ENCODE measurements at places on chromosomes 2 and 18.

DNA sequence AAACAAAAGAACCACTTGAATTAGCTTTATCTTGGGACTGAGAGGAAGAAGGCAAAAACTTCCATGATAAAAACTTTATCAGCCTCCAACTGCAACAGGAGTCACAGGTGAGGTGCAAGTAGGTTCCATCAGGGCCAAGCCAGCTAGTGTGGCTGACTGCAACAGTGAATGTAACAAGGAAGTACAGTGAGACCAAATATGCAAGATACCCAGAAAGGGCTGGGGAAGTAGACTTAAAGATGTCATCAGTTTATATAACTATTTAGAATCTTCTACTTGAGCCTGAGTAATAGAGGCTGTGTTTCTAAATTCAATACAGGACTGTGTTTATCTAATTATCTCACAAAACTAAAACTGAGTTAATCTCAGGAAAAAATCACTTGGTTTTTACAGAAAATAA, 14.8 kb downstream of the PLEKHM3 start:
- no peak for DNase-seq

- DNase-seq, result no peak
Observed at GRCh38 chr18:54250846-54251261, 18.5 kb upstream of the POLI start.

DNA sequence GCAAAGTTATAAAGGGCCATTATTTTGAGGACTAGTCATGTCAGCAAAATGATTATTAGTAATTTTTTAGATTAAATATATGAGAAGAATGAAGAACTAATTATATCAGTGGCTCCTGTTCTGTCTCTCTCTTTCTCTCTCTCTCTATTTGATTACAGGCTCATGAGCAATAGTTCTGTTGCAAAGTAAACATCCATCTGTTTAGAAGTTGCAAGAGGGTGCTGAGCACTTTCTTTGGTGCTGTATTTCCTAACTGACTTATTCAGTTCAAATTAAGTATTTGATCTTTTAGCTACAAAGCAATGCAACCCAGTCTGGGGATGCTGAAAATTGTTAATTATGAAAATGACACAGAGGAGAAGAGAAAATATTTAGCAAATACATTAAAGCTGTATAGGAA, 408.1 kb upstream of the UBE2E3 start:
- DNase-seq, result no peak

- DNase-seq, result no peak
Observed at GRCh38 chr18:13211534-13211933, 7.0 kb upstream of the LDLRAD4 start.

- no peak for DNase-seq
Observed at GRCh38 chr18:76604935-76605240, 109.8 kb upstream of the ZNF516 start.

DNA sequence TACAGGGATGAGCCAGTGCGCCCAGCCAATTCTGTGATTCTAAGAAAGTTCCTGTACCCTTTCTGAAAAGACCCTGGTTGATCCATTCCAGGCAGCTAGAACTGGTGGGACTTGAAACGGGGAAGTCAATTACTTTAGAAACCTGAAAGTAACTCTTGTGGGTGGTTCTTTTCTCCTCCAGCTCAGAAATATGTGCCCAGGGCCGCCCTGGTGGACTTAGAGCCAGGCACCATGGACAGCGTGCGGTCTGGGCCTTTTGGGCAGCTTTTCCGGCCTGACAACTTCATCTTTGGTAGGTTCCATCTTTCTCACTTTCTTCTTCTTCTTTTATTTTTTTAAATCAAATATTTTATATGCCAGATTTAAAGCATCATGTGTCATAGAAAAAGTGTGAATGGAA, 2.7 kb downstream of the TUBB6 start:
- no peak for DNase-seq

- no peak for DNase-seq
Observed at GRCh38 chr2:200226451-200227426, 79.8 kb upstream of the SPATS2L start.

DNA sequence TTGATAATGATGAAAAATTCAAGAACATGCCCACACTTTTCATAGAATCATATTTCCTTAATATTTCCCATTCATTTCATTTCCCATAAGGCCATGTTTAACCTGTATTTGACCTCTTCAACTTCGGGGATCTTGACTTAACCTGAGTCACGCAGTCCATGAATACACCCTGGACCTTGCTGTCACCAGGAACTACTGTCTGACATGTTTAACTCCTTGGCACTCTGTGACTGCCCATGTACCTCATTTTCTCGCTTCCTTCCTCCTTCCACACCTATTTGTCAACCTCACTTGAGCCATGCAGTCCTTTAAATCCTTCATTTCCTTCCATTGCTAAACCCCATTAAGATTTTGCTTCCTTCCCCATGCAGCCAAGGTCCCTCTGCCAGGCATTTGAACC, 16.3 kb downstream of the ABCB11 start:
- no peak for DNase-seq

- DNase-seq, result no peak
Observed at GRCh38 chr18:80227472-80227871, 19.8 kb downstream of the PARD6G start.

GRCh38 chr18:35267161-35267651, 22.8 kb downstream of the ZSCAN30 start:
- DNase-seq, result no peak

DNA sequence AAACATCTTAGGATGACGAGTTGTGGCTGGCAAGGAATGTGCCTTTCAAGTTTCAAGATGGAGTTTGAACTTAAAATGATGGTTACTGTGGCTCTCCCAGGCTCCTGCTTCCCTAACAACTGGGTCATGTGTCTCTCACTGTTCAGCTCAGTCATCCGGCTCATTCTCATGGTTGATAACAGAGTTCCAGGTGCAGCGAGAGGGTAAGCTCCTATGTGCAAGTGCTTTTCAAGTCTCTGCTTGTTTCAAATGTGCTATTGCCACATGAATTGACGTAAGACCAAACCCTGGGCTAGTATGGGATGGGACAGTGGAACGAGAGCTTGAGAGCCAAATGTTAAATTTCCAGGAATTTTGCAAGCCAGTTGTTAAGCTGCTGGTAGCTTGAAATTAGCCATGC, 19.5 kb upstream of the PUM2 start:
- DNase-seq, result no peak

DNA sequence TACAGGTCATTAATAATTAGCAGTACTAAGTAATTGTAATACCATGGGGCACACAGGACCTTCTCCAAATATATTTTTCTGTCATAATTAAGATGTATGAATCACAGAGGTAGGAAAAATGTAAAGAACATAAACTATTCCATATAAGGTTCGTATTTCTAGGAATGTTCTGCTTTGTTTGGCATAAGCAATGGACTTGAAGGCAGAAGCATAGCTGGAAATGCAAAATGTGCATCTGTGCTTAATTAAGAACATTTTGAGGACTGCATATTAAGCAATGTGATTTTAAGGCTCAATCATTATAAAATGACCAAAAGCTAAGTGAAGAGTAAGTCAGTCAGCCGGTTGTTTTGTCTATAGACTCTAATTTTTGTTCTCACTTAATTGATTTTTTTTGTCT, 123.2 kb downstream of the RBM43 start:
- no peak for DNase-seq

DNA sequence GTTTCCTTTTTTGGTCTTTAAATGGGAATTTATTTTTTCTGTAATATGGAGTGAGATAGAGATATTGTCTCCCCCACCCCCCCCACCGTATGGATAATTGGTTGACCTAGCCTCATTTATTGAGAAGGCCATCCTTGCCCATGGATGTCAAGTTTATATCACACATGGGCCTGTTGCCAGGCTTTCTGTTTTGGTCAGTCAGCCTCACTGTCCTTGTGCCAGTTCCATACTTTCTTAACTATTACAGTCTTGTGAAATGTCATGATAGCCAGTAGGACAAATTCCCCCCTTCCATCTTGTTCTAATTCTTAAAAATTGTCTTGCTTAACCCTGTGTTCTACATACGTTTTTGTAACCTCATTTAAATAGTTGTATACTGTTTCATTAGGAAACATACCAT, 12.5 kb downstream of the BABAM2 start:
- DNase-seq, result no peak

DNA sequence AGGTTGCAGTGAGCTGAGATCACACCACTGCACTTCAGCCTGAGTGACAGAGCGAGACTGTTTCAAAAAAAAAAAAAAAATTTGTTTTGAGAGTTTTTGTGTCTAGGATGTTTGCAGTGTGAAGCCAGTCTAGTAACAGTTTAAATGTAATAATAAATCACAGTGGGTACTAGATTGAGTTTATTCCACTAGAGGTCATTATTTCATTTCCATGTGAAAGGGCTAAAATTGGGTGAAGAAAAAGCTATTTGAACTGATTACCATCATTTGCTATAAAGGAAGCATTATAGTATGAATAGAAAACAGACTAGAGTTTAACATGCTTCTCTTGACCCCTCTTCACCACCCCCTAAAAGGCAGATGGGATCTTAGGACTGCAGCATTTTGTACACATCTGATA, 20.3 kb downstream of the SNRPD1 start:
- no peak for DNase-seq

- no peak for DNase-seq
Observed at GRCh38 chr18:41933778-41934177, 21.3 kb upstream of the PIK3C3 start.

DNA sequence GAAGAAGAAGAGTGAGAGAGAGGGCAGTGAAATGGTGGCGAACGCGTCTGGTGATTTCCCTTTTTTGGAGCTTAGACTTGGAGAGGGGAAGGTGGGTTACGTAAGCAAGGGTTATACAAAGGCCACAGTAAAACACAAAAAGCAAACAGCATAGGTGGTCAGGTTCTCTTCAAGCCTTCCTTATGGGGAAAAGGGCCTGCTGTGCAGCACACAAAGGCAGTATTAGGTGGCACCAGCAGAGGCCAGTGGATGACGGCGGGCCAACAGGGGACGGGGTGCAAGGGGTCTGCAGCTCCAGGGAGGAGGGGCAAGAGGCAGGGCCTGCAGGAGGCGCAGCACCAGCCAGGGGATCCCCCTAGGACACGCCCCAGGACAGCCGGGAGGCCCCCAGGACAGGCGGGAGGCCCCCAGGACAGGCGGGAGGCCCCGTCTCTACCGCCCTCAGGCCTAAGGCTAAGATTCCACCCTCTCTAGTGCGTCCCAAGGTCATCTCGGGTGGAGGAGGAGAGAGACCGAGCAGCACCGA, 32.6 kb upstream of the NPC1 start:
- no peak for DNase-seq

DNA sequence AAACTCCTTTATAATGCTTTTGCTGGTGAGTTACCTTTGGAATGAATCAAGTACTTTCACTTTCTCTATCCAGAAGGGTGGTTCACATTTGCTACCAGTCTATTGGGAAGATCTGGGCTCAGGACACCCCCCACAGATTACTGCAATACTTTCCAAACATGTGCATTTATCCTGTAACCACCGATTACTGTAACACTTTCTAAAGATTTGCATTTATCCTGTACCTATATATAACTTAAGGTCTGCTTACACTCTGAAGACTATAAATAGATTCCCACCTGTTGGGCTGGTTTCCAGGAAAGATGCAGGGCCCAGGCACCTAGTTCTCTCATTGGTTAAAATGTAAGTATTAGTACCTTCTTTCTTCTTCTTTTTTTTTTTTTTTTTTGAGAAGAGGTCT, 113.0 kb upstream of the NEDD4L start:
- DNase-seq, result no peak

DNA sequence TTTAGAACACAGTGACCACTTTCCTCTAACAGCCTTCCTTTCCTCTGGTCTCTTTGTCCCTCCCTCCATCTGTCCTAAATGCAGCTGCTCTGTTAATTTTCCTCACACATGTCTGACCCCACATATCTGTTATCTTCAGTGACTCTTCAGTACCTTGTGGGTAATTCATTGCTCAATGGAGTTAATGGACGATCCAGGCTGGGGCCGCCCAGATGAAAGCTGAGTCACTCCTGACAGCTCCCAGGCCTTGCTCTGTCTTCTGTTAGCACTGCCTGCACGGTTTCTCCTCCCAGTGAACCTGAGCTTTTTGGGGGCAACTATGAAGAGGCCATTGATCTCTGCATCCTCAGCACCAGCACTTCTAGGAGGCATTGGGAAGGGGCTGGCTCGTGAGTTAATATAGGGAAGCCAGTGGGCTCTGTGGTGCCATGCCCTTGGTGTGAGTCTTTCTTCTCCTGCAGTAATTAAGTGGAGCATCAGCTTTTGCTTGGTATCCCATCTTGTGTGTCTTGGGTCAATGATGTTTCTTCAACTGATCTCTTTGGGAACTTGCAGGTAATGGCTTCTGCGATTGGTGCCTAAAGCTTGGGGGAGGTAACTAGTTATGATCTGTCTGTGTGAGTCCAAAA, 67.3 kb downstream of the SNORC start:
- no peak for DNase-seq

DNA sequence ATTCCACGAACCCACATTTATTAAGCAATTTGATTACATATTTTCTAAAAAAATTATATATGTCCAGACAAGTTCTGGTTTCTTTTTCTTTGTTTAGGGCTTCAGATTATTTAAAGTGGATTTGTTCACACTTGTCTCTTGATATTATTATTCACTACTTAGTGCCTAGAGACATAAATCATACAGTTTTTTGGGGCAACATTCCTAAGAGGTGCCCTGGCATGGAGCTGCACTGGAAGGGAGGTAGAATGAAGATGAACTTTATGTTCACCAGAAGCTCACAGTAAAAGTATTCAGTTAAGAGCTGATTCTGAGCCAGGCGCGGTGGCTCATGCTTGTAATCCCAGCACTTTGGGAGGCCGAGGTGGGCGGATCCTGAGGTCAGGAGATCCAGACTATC, 762.7 kb upstream of the TMEFF2 start:
- no peak for DNase-seq

DNA sequence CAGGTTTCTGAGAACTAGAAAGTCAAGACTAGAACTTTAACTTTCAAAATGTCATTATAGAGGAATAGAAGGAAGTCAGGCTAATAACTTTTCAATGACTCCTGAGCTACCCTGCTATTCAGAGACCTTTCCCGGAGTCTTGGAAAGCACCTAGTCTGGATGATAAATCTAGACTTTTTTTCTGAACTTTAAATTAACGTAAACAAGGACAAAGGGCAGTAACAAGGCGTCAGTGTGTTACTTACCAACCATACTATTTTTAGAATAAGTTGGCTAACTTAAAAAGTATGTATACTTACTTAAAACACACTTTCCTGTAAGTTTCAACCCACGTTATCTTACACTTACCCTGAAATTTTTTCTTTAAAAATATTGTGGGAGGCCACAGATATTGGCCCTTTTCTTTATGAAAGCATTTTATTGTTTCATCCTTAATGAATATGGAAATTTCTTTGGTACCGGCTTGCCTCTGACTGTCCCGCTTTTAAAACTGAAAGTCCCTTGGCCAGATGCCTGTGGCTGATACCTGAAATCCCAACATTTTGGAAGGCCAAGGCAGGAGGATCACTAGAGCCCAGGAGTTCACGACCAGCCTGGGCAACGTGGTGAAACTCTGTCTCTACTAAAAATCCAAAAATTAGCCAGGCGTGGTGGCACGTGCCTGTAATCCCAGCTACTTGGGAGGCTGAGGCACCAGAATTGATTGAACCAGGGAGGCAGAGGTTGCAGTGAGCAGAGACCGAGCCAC, 9.7 kb downstream of the PMAIP1 start:
- no peak for DNase-seq

DNA sequence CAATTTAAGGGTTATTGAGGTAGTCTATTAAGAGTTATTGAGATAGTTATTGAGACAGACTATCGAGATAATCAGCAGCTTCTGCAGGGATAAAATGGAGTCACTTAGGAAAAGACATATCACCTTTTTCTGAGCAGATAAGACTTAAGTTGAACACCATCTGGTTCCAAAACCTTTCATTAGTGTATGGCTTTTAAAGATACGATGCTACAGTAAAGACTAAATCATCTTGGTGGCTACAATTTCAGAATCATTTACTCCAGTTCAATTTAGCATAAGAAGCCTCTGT, 68.6 kb upstream of the DNAJC10 start:
- DNase-seq, result no peak

- DNase-seq, result no peak
Observed at GRCh38 chr2:100359576-100359975, 37.3 kb upstream of the LONRF2 start.

Measured in NCI-H1694 treated with DMSO at 0.1 percent for 48 hours (cell line).